ENCODE measurements at places on chromosomes 5 and 9. TPM values are rescaled to one million over a fixed set of nuclear protein-coding genes. Genes with fewer than 3 reads are reported as not detected.

GRCh38 chr9:118306801-118307200 is 602.6 kb downstream of the TLR4 start:
- no peak for DNase-seq

TMEFF1 gene
- 14.8 TPM for total RNA-seq

DNA sequence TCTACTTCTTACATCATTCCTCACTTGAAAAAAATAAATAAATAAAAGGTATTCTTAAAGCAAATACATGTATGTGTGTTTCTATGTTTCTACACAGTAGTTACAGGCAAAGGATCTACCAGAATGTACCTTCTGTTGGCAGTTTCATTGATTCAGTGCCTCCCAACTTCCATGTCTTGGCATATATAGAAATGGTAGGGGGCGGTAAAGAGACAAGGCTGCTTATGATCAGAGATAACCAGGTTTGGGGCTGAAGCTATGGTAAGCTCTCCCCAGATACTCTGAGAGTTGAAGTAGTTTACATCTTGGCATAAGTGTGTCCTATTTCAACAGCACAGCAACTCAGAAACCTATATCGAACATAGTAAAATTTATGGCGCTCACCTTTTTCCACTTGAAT is 1075.4 kb upstream of the C9orf72 start:
- DNase-seq = no peak

DNA sequence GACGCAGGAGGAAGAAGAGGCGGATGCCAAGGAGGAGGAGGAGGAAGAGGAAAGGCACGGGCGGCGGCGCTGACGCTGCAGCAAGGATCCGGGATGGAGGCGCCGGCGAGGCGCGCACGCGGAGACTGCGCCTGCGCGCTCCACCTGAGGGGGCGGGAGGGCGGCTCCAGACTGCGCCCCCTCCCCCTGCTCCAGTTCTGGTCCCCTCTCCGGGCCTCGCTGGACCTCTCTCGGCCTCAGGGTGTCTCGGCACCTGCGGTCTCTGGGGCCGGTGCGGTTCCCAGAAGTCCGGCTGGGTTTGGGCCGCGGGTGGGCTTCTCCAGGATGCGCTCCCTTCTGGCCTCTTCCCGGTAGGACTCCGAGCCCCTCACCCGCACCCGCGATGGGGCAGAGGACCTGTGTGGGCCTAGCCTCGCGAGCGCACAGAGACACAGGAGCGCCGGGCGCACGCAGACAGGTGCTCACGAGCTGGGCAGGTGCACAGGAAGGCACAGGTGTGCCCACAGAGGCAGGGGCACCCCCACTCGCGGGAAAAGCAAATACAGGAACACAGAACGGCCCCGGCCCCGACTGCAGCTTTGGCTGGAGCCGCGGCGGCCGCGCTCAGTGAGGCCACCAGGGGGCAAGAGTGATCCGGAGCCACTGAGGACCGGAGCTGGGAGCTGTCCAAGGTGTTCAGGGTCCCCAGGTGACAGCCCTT is at the start of gene NPDC1:
TSS of gene NPDC1 (minus strand) at position 90 of the 700 bp plus-strand sequence. CDS start 188 bp downstream, outside the sequence.
- DNase-seq = peak; percentile 41

DNA sequence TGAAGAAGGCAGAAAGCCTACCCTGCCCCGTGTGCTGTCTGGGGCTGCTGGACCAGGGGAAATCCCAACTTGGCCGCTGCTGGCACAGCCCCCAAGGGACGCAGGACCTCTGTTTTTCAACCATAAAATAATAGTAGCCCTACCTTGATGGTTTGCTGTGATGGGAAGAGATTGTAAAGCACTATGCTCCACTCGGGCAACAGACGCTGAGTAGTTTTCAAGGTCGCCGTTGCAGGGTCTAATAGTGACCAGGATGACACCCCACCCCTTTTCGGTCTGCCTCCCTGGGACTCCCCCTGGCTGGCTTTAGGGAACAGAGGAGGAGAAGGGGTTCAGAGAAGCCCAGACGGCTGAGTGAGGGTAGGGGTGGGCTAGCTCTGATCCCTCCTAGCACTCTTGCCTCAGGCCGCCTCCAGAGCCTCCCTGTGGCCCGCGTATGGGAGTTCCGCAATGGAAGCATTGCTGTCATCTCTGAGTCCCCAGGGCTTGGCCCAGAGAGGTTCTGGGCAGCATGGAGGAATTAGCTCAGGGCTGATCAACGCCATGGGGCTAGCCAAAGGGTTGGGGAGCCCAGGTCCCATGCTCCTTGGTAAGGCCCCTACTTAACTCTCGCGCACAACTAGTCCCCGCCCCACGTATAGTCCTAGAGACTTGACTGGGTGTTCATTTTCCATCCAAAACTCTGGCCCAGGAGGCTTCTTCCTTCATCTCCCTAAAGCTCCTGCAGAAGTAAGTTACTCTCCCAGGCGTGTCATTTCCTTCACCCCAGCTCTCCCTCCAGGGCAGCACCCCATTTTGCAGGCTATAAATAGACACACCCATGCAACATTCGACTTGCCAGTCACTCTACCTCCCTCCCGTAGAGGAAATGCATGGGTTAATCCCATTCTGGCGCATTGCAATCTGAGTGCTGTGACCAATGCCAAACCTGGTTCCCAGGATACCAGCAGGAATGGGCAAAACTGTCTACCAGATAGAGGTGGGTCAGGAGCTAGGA is 1.1 kb upstream of the IRF1 start:
- no peak for DNase-seq

BRD8 gene
- 33.1 TPM for total RNA-seq

DNA sequence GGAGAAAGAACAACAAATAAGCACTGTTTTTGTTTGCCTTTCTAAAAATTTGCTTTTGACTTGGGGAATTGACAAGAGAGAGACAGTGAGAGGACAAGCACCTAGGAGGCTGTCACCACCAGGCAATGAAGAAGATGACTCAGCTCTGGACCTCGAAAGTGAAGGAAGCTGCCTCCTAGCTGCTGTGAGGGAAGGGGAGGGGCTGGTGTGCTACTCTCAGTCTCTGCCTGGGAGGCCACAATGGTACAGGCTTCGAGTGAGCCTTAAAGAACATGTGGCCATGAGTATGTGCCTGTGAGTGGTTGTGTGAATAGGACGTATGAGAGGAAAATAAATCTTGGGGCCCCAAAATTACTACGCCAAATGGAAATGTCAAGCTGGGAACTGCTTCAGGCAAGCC is 7.1 kb upstream of the PLK2 start:
- peak; percentile 44 for DNase-seq

FCN1 gene
- total RNA-seq = not detected

GRCh38 chr9:115211413-115212124 is 93.6 kb upstream of the TNC start:
- peak; percentile 96 for DNase-seq

DNA sequence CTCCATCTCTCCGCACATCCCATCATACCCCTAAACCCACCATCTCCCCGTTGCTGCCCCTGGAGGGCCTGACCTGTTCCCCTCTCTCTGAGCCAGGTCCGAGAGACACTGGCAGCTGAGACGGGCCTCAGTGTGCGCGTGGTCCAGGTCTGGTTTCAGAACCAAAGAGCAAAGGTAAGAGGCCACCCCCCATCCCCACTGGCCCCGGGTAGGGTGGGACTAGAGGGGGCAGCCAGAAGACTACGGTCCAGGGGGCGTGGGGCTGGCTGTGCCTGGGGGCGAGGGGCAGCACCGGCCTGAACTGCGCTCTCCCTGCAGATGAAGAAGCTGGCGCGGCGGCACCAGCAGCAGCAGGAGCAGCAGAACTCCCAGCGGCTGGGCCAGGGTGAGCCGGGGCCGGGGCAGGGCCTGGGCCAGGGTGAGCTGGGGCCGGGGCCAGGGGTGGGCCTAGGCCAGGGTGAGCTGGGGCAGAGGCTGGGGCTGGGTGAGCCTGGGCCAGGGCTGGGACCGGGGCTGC is 79.8 kb downstream of the LMX1B start:
- DNase-seq = no peak

CEL gene
- 3.4 TPM for total RNA-seq

GRCh38 chr9:95049761-95050160 is 267.7 kb downstream of the FANCC start:
- no peak for DNase-seq

- peak; percentile 74 for DNase-seq
Observed at GRCh38 chr9:91777292-91777830, 172.7 kb downstream of the ROR2 start.

DNA sequence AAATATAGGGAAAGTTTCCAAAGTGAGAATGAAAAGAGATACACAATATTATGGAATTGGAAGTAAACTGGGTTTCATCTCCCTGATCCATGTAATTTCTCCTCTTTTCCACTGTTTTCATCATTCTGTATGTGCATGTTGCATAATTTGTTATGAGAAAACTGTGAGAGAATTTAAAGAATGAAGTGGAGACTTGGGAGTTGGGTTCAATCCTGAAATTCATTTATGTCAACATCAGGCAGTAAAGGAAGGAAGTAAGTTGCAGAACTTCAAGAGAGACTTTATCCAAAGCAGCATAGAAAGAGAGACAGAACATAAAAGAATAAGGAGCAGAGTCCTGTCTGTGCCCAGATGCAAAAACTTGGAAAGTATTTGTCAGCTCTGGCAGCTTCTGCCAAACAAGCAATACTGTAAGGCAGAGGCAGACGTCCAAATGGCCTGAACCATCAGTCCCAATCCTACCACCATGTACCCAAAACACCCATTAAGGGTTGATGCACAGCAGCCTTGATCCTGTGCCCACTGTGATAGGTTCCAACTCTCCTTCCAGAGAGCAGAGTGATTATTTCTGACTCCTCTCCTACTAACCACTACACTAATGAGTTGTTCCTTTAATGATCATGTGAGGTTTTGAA is 425.3 kb upstream of the CDH6 start:
- DNase-seq = no peak

DNA sequence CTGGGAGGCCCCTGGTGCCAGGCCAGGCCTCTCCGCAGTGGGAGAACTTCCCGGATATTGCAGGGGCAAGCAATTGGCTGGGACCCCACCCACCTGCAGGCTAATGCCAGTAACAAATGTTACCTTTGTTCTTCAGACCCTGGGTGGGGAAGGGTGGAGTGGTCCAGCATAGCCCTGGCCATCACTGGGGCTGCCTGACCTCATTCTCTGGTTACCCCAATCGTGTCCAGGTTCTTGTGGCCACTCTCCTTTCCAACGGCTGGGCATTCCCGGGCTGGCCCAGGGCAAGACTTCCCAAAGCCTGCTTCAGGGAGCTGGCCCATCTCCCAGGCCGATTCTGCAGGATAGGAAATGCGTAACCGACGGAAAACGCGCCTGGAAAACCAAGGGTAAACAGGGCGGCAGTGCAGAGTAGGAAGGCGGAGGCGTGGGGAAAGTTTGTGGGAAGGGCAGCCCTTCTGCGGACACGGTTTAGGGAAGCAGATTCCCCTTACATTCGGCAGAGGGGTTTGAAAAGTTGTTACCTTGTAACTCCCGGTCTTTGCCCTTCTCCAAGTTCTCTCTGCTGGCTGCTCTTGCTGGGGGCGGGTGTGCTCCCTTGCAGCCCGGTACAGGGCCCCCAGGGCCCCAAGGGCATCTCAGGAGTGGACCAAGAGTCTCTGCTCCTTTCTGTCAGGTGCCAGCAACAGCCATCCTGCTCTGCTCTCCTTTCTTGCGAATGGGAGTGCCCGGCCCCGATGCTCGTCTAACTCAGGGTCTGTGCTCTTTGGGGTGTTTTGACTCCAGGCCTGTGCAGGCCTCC is 3.5 kb downstream of the NRARP start:
- peak; percentile 31 for DNase-seq

CLIC3 gene
- 0.39 TPM for total RNA-seq

TMEM215 gene
- 3.0 TPM for total RNA-seq
